Heart right ventricle (tissue), 16 donors: ENCODE measurements at places on chromosomes 2 and 18. TPM values are rescaled to one million over a fixed set of nuclear protein-coding genes. Genes with fewer than 3 reads are reported as not detected.

Gene IL36A
- not detected for total RNA-seq

Gene ACKR3
- total RNA-seq: 61.9 TPM

Gene REL
- total RNA-seq: 11.7 TPM

Gene KLHL14
- total RNA-seq: not detected

Gene XDH
- 0.06 TPM for total RNA-seq

Gene INHA
- total RNA-seq: 3.2 TPM

Gene RAB12
- 107 TPM for total RNA-seq

Gene NCKAP5
- total RNA-seq: 11.7 TPM

Gene ASB3
- 12.0 TPM for total RNA-seq

Gene RGPD6
- 27.6 TPM for total RNA-seq

Gene GCKR
- total RNA-seq: not detected

Gene DNAH7
- total RNA-seq: 0.14 TPM

Gene CCDC148
- 0.67 TPM for total RNA-seq

Gene LINC00305
- not detected for total RNA-seq

Gene EML6
- 0.30 TPM for total RNA-seq

Gene SPOPL
- total RNA-seq: 15.2 TPM

Gene DYNC2LI1
- total RNA-seq: 10.9 TPM

Gene ALS2
- 37.2 TPM for total RNA-seq

Gene IL1A
- total RNA-seq: not detected

Gene FAM228A
- total RNA-seq: not detected

Gene IFT172
- 20.2 TPM for total RNA-seq

Gene IMPA2
- 31.4 TPM for total RNA-seq

Gene APCDD1
- total RNA-seq: 18.8 TPM

Gene CFAP53
- total RNA-seq: 0.16 TPM

Gene GRB14
- 7.4 TPM for total RNA-seq

Gene BOLL
- not detected for total RNA-seq

Gene TNFAIP6
- 1.8 TPM for total RNA-seq

Gene LOXHD1
- 1.8 TPM for total RNA-seq

Gene INPP1
- 10.4 TPM for total RNA-seq

Gene HOXD3
- not detected for total RNA-seq

Gene KCNG2
- total RNA-seq: 0.17 TPM

Gene FHL2
- 1,948 TPM for total RNA-seq

Gene C1QL2
- not detected for total RNA-seq

Gene CABLES1
- total RNA-seq: 2.0 TPM

Gene ALPI
- total RNA-seq: not detected

Gene ATOH8
- total RNA-seq: 15.9 TPM

Gene CENPO
- 2.6 TPM for total RNA-seq

Gene CROCC2
- total RNA-seq: not detected

Gene ANKRD30B
- not detected for total RNA-seq

Gene FAM237A
- 0.31 TPM for total RNA-seq

Gene DLX1
- not detected for total RNA-seq

Gene SLC23A3
- 0.62 TPM for total RNA-seq
